Activated CD8-positive, alpha-beta T cell treated with anti-CD3 and anti-CD28 coated beads, Interleukin-2, amount 10 ng/mL, durations not matched to agents 7 days and 5 days (primary cell): ENCODE measurements at places on chromosomes 16 and 17.

DNA sequence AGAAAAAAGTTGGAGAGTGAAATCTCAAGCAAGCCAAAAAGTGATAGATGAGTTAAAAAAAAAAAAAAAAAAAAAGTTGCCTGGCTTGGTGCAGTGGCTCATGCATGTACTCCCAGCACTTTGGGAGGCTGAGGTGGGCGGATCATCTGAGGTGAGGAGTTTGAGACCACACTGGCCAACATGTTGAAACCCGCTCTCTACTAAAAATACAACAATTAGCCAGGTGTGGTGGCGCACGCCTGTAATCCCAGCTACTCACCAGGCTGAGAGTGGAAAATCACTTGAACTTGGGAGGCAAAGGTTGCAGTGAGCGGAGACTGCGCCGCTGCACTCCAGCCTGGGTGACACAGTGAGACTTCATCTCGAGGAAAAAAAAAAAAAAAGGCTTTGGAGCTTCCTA, 668.8 kb downstream of the WWOX start:
- no peak for DNase-seq

- no peak for DNase-seq
These were observed 3.8 kb upstream of the RNF157 start for GRCh38 chr17:76243826-76244679.

DNA sequence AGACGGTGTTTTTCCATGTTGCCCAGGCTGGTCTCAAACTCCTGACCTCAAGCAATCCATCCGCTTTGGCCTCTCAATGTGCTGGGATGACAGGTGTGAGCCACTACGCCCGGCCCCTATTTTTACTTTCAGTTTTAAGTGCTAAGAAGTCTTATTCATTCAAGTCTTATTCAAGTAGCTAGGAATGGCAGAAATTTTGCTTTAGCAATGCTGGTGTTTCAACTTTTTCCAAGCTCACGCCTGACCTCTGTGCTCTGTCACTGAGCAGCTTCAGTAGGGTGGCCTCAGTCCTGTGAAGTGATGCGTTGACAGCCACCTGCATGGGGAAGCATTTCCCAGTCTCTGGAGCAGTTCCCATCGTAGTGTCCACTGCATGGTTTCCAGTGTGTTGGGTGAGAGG, 12.9 kb downstream of the ZNF750 start:
- no peak for DNase-seq

- no peak for DNase-seq
These were observed 3.2 kb upstream of the MRPL58 start for GRCh38 chr17:75009139-75009724.

DNA sequence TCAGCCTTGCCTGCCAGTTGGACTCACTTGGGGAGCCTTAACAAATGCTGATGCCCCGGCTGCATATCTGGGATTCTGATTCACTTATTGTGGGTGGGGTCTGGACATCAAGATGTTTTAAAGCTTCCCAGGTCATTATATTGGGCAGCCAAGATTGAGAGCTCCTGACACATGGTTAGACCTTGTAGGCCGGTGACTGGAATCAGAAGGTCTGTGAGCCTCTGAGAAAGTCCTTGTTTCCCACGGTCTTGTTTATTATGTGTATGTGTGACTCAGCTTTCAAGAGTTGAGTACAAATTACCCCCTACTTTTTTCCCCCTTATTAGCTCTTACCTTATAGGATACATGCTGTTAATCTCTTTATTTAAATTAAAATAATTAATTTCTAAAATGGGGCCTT, 103.5 kb downstream of the ABCC1 start:
- no peak for DNase-seq

DNA sequence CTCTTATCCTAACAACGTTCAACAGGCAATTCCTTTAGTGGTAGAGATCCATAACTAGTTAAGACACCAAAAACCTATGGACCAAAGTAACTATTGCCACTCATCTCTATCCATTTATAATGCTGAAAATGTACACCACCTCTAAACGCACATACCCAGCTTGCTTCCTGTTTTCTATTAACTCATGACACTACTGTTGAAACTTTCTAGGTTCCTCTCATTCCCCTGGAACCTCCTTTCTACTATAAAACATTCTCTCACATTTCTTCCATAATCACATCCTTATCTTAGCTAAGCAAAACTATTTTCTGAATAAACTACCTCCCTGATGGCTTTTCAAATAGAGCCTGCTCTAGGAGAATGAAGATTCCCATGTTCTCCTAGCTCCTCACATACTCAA, 42.9 kb upstream of the KSR1 start:
- DNase-seq: no peak

DNA sequence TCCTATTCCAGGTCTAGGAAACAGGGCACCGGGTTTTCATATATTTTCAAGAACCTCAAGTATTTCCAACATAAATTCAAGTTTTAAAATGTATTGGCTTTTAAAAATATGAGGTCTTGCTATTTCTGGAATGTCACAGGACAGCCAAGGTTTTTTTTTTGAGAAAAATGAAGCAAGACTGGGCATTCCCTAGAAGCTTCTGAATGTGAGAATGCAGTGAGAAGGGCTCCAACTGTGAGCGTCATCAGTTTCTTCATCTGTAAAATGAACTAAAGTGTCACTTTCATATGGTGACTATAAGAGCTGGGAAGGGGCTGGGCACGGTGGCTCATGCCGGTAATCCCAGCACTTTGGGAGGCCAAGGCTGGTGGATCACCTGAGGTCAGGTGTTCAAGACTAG, 455.8 kb upstream of the MAF start:
- DNase-seq: no peak

GRCh38 chr16:35745191-35745590, 2285.8 kb downstream of the TP53TG3F start:
- DNase-seq: no peak

DNA sequence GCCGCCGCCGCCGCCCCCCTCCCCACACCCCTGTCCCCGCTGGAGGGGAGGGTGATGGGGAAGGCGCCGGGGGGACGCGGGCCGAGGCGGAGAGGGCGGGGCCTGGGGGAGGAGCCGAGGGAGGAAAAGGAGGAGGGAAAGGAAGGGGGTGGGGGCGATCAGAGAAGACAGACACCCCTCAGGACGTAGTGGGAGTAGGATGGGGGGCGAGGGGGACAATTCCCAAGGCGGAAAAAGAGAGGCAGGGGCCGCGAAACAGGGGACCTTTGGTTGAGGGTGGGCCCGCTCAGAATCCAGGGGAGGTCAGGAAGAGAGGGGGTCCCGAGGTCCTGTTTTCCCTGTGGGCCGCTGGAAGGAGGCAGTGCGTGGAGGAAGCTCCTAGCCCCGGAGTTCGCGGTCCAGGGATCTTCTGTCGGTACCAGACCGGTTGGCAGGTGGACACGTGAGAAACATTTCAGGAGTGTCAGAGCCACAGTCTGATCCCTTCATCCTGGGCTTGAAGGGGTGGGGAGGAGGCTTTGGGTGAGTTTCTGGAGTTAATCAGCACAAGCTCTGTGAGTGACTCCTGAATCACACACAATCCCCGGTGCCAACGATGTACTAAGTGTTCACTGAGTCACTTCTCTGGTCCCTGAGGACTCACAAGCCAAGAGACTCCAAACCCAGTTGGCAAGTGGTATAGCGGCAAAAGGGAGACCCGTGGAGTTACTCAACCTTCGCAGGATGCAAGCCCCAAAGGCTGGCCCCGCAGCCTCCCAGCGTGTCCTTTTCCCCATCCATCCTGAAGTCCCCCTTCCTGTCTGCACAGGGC, at the start of gene XYLT1:
TSS of gene XYLT1 (minus strand) at position 53 of the 811 bp plus-strand sequence. CDS start 164 bp downstream, outside the sequence.
- DNase-seq: peak; percentile 53
